ENCODE measurements at places on chromosomes 6 and 20.

GRCh38 chr6:44226368-44227147 lies 3.2 kb downstream of the SLC29A1 start:
- no peak for DNase-seq

- DNase-seq: no peak
These were observed 121.2 kb upstream of the LAMP5 start for GRCh38 chr20:9392892-9393857.

DNA sequence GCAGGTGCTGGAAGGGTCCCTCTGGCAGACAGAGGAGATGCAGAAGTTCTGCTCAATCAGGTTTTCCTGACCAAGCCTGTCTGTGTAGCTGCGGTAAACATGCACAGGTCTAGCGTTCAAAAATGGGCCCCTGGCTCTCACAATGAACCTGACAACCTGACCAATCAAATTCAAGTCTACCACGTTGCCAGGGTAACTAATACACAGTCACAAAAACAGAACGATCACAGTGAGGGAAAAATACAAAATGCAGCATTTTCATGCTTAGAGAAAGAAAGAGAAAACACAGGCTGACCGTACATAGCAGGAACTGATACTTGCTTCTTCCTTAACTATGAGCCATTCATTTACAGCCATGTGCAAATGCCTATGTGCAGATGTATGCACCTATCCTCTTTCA lies 353.1 kb upstream of the TSHZ2 start:
- no peak for DNase-seq

DNA sequence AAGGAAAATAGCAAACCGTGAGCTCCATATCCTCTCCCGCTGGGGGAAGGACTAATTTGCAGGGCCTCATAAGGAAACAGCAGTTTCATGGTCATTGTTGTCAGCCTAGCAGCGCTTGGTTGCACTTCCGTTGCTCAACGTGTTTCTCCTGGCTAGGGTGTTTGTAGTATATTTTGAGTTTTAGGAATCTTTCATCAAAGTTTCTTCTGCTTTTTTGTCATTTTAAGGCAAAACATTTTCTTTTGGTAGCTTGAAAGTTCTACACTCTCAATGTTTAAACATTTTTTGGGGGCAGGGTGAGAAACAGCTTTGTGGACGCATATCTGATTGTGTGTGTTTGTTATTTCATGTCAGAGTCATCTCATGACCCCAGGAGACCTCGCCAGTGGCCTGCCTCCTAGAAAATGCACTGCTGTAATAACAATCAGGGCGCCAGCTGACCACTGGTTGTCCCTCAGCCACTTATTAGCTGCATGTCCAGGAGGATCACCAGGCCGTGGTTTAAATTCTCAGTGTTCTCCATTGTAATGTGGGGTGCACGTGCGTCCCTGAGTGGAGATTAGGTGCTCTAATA lies 20.6 kb downstream of the JARID2 start:
- no peak for DNase-seq

GRCh38 chr6:134240665-134241431 lies 77.1 kb downstream of the SGK1 start:
- peak; percentile 65 for DNase-seq
